ENCODE measurements at places on chromosomes 1 and 21.

DNA sequence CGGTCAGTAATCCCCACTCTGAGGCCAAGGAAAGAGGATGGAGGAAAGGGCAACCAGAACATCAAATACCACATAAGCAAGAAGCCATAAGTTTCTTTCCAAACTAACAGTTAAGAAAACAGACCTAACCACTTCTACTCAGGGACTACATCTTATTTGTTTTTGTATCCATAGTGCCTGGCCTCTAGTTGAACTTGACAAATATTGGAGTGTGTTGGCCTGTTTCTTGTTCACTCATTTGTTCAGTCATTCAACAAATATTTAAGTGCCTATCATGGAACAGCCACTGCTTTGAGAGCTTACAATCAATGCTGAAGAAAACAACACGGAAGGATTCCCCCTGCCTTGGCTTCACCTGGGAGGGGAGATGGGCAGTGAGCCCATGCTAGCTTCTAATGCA is 69.7 kb downstream of the ST6GALNAC3 start:
- no peak for DNase-seq

GRCh38 chr21:32543975-32544374 is 41.3 kb downstream of the TCP10L start:
- no peak for DNase-seq

GRCh38 chr1:117821774-117822482 is 107.5 kb downstream of the GDAP2 start:
- DNase-seq: no peak

DNA sequence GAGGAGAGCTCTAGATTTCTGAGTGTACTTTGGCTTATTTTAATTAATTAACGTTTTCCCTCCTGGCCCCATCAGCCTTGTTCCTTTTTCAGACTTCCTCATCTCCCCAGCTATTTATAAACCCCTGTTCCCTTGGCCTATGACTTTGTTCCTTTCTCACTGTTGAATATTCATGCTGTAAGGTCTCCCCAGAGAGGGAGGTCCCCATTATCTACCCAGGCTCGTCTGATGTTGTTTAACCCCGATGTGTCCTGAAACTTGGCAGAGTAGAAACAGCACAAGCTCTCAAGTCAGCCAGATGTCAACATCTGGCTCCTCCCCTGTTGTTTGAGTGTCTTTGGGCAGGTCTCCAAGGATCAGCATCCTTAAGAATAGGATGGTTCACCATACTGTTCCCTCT is 153.6 kb downstream of the HIVEP3 start:
- DNase-seq: peak; percentile 39

DNA sequence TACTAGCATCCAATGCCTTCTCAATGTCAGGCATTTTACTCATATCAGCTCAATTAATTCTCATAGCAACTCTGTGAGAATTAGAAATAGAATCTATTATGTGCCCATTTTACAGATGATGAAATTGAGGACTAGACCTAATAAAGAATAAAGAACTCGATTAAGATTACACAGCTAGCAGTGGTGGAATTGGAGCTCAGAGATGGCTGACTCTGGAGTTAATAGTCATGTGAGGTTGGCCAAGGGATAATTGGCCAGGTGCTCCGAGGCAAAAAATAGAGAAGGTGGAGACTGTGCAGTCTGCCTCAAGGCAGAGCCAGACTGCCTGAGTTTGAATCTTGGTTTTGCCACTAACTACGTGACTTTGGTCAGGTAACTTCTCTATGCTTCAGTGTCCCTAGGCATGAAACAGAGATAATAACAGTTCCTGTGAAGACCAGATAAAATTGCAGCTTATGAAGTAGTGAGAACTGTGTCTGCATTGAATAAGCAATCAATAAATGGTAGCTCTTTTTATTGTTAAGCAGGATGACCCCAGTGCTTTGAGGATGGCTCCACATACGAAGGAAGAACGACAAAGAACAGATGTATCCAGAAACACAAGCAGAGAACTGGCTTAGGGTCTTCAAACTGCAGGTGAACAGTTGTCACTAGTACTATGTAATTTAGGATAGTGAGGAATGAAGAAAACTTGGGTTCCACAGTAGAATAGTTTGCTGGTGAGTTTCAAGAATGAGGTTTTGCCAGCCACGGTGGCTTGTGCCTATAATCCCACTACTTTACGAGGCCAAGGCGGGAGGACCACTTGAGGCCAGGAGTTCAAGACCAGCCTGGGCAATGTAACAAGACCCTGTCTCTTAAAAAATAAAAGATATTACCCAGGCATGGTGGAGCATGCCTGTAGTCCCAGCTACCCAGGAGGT is 6.9 kb upstream of the CCSAP start:
- DNase-seq: no peak

DNA sequence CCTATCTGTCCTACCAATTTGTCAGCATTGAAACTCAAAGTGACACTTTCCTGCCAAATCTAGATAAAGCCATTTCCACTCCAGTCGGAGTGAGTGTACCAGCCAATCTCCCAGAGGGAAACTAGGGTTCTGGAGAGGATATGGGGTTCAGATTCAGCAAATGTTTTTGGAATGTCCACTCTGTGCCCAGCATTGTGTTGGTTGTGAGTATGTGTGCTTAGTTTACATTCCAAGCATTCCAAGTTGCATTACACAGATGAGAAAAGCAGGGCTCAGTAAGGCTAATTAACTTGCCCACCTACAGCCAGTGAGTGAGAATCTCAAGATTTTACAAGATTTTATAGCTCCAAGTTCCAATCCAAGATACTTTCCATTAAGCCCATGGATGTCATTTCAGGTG is 26.4 kb upstream of the RGS16 start:
- no peak for DNase-seq

GRCh38 chr1:150979092-150980056 is 2.7 kb upstream of the ANXA9 start:
- DNase-seq: peak; percentile 92

All from B cell (primary cell).